ENCODE measurements at places on chromosomes 2 and 18. TPM values are rescaled to one million over a fixed set of nuclear protein-coding genes. Genes with fewer than 3 reads are reported as not detected.

DNA sequence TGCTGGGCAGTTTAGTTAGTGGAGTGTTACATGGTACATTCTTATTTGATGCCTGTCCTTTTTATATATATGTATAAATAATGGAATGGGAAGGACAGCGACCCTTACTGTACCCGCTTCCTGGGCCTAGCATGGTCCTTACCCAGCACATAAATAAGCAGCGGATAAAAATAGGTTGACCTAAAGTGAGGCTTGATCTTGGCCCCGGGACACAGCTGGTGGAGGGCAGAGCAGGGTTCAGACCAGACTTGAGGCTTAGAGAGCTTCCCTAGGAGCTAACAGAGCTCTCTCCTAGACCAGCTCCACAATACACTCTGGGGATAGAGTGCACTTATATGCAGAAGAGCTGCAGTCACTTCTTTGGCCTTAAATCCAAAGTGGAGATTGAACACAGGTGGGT lies 46.9 kb upstream of the RPL31 start:
- DNase-seq = no peak

- DNase-seq = no peak
Observed at GRCh38 chr2:159256159-159256558, 30.3 kb downstream of the WDSUB1 start.

DNA sequence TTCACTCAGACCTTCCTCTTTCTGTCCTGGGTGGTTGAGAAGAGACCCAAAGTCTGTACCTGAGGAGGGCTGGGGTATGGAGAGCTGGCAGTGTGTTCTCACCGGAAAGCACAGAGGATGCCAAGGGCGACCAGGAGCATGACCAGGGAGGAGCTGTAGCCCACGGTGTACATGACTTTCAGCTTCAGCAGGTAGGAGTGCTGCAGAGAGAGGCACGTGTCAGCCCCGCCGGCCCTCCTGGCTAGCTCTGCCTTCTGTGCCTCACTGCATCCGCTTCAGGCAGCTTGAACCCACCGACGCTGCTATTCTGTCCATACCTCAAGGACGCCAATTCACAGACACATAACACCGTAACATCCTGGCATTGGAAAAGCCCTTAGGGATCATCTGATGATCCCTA lies 34.0 kb downstream of the TMEM37 start:
- no peak for DNase-seq

GRCh38 chr2:67627456-67628207 lies 230.5 kb downstream of the ETAA1 start:
- no peak for DNase-seq

GRCh38 chr18:67574749-67575148 lies 58.2 kb upstream of the DSEL start:
- no peak for DNase-seq

GRCh38 chr2:120596990-120597594 lies 138.6 kb upstream of the GLI2 start:
- DNase-seq = no peak

DNA sequence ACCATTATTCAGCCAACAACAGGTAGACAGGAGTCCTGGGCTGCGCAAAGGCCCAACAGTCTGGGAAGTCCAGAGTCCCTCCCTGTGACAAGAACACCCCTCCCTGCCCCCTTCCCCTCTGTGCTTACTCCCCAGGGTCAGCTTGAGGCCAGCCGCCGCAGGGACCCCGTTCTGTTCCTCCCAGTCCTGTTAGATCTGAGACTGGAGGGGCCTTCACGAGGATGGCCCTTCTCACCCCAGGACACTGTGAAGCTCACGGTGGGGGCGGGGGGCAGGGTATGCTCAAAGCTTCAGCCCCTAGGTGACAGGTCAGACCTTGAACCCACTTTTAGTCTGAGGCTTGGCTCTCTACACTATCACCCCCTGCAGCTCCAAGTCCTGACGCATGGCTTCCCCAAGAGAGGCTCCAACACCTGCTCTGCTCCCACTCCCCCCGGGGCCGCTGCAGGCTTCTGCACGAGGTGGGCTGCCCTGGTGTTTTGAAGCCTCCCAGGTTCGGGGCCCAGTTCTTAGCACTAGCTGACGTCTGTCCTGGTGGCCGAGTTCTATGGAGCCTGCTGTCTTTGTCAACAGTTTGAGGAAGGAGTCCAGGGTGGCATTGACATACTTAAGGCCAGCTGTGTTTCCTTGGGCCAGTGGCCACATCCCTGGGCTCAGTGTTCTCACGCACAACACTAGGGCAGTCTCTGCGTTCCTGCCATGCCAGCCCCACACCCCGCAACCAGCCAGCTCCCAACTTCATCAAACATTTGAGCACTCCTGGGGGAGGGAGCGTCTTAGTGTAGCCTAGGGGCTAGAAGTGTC lies 37.2 kb upstream of the HPCAL1 start:
- no peak for DNase-seq

- DNase-seq = no peak
Observed at GRCh38 chr18:23453680-23454058, 582 bp downstream of the RIOK3 start.

- no peak for DNase-seq
Observed at GRCh38 chr2:8004250-8004681, 677.6 kb upstream of the ID2 start.

DNA sequence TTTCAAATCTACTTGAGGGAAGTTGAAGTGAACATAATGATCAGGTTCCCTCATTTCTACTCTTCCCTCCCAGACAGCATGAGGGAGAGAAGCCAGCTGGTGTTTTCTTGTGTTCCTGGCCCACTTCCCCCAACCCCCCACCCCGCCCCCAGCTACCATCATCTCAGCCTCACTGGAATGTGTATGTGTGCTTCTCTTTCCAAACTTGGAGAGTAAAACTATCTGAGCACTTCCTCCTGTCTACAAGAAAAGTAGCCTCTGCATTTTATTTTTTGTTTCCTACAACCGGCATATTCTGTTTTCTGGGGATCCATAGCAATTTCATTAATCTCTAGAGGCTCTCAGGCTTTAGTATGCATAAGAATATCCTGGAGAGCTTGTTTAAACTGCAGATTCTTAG lies 53.6 kb upstream of the GRHL1 start:
- no peak for DNase-seq

DNA sequence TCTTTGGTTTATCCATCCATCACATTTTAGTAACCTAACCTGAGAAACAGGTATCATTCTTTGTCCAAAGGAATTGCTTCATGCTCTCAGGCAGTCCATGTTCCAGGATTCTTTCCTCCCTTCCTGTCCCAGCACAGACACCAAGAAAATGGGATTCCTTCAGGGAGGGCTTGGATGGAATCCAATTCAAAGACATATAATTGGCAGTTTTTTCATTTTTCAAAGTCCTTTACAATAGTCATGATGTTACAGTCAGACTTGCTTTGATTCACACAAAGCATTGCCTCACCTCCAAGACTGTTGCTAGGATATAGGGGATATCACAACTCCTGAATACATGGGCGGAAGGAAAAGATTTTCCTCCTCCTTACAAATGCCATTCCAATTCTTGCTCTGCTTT lies 241.4 kb upstream of the ACVR2A start:
- no peak for DNase-seq

DNA sequence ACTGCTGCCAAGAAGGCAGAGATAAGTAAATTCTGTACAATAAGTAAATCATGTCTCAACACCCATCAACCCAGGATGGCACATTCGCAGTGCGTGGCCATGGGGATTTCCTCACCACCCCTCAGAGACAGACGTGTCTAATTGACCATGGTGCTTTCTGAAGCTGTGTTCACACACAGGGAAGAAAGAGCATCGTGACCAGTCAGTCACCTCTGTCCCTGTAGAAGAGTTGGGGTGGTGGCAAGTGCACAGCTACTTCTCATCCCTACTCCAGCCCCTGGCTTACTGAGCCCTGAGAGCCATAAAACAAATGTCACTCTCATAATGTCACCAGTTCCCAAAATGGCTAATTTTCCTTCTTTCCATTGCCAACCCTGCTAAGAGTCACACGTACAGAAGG lies 31.3 kb upstream of the MLPH start:
- no peak for DNase-seq

- DNase-seq = no peak
Observed at GRCh38 chr18:74353169-74353775, 37.6 kb downstream of the C18orf63 start.

DNA sequence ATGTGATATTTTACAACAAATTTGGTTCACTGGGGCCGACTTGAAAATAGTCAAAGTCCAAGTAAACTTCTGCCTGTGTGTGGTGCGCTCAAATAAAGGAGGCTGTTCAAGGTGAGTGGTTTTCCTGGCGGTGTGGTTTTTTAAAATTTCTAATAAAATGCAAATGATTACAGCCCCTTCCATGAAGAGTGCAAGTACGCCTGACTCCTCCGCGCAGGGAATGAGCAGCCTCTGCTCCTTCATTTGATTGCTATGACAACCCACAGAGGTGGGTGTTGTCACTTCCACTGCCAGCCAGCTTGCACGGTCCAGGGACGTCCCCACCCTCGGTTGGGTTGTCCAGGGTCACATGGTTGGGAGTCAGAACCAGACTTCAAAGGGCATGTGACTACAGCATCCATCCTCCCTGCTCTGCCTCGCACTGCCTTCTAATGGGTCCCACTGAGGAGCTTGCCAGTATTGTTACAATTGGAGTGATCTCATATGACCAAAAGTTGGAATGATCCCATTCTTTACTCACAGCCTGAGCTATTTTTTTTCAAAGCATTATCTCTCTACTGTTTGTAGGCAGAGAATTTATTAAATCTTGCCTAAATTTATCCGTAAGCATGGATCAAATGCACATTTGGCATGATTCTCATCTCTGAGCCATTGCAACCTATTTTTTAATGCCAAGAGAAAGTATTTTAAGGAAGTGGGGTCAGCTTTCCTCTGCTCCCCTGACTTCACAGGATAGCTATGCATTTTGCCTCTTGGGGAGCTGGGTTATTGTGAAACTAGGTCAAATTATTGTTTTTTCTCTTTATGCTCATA lies 121.3 kb downstream of the AGAP1 start:
- DNase-seq = no peak

DNA sequence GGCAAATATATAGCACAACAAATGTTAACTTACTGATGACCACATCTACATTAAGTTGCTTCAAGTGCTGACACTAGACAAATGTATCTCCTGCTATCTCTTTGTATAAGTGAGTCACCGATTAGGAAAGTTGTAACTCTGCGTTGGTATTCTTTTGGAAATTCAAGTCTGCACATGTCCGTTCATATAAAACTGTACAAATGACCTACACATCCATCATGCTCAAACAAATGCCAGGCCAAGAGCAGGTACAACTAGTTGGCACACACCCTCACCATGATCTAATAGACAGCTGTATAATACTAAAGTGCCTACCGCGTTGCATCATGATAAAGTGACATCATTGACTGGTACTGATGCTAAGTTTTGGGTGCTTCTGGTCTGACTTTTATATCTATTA lies 141.1 kb downstream of the RBMS1 start:
- DNase-seq = no peak

DNA sequence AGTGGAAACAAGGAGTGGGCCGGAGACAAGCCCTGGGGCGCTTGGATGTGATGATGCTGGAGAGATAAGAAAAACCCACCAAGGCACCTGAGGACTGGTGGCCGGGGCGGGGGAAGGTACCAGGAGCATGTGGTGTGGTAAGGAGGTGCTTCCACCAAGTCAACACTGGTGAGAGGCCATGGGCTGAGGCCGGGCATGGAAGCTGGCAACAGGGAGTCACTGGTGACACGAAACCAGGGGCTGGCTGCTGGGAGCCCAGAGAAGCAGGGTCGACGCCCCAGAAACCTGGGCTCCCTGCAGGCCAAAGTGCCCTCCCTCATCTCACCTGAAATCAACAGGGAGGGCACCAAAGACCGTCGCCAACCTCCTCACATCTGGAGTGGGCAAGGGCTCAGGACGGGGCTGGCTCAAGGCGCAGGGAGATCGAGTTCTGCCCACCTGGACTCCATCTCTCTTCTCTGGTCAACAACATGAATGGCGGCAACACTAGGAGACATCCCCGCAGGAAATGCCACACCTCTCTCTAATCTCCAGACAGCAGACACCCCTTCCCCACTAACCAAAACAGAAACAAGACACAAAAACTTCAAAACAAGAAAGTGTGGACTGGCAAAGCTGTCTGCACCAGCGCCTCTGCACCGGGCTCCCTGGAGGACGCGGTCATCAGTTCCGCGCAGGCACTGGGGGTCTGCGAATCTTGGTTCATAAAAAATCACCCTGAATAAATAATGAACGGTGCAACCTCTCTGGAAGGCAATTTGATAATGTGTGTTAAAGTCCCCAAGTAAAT lies 185.5 kb downstream of the HDAC4 start:
- DNase-seq = no peak

DNA sequence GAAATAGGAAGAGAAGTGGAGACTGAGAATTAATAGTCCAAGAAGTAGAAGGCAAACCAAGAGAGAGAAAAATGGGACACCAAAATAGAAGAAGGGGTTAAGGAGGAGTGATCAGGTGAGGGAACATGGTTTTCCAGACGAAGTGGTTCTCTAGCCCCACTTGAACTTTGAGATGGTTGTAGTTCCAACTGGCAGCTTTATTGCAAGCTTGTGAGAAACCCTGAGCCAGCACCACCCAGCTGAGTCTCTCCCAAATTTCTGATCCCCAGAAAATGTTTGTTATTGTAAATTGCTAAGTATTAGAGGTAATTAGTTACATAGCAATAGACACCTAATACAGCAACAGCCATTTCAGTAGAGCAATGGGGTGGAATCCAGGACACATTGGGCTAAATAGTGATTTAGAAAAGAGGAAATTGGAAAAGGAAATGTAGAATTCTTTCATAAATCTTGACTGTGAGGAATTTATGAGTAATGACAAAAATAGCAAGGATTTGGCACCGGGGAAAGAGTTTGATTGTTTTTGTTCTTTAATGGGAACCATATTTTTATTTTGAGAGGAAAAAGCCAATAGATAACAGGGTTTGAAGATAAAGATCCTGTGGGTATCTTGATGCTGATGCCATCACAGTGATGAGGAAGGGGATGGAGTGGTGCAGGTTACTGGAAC lies 62.1 kb upstream of the XDH start:
- no peak for DNase-seq

GRCh38 chr2:148106331-148106730 lies 85.4 kb downstream of the MBD5 start:
- no peak for DNase-seq

DNA sequence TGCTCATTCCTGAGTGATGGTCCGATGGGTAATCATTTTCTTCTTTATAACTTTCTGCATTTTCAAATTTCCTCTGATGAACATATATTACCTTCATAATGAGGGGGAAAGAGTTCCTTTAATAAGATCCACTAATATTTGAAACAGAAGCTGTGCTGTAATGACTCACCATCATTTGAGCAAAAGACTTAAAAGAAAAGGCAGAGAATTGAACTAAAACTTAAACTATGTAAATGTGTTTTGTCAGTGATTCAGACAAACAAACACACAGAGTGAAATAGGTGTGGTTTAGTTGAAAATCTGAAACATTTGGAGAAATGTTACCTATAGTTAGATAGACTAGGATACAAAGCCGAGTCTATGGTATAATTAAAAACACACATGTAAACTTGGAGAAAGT lies 209.6 kb downstream of the STK39 start:
- DNase-seq = no peak

FBXO36 gene
- 1.3 TPM for total RNA-seq

C1D gene
- total RNA-seq = 29.7 TPM

SCYGR4 gene
- not detected for total RNA-seq

TMEM247 gene
- total RNA-seq = not detected

GPAT2 gene
- 0.62 TPM for total RNA-seq

TAF4B gene
- 5.9 TPM for total RNA-seq

COL5A2 gene
- 5.6 TPM for total RNA-seq

GRHL1 gene
- 192 TPM for total RNA-seq

SH3YL1 gene
- 64.9 TPM for total RNA-seq

RIT2 gene
- not detected for total RNA-seq

ARID5A gene
- total RNA-seq = 5.0 TPM
